Fibroblast of skin of abdomen (primary cell): ENCODE measurements at places on chromosomes 12 and 14.

DNA sequence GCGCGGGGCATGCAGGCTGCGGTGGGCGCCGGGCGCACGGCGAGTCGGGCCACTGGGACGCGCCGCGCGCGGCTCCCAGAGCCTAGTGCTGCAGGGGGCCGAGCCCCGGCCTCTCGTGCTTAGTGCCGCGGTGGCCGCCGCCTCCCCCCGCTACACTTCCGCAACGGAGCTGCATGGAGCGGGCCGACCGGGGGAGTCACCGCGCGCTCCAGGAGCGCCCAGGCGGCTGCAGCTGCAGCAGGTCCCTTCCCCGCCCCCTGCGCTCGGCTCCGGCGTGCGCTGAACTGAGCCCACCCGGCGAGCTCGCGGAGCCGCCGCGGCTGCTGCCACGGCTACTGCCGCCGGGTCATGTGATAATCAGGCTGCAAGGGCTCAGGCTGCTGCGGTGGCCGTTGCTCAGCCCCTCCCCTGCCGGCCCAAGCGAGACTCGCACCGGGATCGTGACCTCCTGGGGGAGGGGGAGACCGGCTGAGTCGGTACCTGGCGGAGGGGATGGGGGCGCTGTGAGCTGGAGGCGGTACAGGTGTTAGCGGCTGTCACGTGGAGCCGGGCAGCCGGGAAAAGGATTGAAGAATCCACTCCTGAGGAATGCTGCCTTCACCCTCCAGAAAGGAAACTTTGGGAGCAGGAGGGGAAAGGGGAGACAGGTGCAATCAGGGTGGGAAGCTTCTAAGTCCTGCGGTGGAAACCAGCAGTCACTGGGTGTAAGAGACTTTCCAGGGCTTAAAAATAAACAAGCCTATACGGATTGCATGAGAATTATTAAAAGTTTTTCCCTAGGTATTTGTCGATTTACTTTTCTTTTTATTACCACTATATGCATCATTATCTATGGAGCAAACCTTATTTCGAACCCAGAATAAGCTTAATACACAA lies at the start of gene PPM1H:
TSS of gene PPM1H (minus strand) at position 352 of the 876 bp plus-strand sequence. CDS start 414 bp downstream, outside the sequence.
- peak; percentile 11 for DNase-seq

DNA sequence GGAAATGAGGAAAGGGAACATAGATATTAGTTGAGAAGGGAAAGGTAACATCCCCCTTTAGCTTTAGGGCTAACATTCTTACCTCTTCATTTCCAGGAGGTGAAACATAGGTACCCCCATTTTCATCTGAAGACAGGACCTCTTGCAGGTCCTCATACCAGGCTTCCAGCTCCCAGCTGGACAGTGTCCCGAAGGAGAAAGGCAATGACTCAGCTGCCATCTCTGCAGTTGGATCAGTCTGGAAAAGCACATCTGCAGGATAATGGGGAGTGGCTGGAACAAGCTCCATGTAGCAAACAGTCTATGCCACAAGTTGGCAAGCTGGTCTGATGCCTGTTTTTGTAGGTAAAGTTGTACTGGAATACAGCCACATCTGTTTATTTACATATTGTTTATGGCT lies 3.1 kb downstream of the DDIT3 start:
- DNase-seq = peak; percentile 59

DNA sequence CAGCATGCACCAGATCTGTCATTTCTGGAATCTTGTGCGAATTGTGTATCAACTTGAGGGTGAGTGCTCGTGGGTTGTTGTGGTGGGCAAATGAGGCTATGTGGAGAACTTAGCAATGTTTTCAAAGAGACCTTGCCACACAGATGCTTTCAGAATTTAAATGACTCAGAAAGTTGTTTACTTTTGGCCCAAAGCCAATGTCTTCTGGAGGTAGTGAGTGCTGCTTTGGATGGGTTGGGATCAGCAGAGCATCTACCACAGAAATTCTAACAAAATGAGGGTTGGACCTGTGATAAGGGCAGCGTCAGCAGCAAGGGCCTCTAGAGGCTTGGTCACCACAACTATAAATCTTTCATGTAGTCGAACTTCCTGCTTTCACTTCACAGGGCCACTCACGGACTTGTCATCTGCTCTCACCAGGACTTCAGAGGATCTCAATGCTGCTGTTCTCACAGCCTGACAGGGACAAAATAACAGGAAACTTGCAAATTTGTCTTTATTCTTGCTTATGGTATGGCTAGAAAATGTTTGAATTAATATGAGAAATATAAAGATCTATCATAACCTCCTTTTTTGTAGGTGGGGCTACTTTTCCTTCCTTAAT lies 111.4 kb downstream of the DACT1 start:
- DNase-seq = peak; percentile 94

DNA sequence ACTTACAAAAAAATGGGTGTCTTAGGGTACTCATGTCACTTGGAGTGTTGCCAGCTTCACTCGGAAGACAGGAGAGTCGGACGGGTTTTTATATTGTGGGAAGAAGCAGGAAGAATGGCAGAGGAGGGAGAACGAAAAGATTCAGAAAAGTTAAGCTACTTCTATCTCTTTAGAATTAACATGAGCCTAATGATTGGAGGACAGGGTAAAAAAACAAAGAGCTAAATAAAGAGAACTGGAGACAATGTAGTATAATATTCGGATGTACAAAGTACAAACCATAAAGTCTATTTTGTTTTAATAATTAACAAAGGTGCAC lies 43.9 kb downstream of the EFCAB11 start:
- DNase-seq = no peak

- DNase-seq = no peak
These were observed 26.4 kb downstream of the MOK start for GRCh38 chr14:102278631-102278935.
